ENCODE measurements at places on chromosomes 11 and 22.
A peak's percentile ranks its signal among the peaks of the same experiment; 100 is the strongest.

GRCh38 chr11:102478673-102479299 is 26.2 kb upstream of the TMEM123 start:
- DNase-seq: peak; percentile 44

DNA sequence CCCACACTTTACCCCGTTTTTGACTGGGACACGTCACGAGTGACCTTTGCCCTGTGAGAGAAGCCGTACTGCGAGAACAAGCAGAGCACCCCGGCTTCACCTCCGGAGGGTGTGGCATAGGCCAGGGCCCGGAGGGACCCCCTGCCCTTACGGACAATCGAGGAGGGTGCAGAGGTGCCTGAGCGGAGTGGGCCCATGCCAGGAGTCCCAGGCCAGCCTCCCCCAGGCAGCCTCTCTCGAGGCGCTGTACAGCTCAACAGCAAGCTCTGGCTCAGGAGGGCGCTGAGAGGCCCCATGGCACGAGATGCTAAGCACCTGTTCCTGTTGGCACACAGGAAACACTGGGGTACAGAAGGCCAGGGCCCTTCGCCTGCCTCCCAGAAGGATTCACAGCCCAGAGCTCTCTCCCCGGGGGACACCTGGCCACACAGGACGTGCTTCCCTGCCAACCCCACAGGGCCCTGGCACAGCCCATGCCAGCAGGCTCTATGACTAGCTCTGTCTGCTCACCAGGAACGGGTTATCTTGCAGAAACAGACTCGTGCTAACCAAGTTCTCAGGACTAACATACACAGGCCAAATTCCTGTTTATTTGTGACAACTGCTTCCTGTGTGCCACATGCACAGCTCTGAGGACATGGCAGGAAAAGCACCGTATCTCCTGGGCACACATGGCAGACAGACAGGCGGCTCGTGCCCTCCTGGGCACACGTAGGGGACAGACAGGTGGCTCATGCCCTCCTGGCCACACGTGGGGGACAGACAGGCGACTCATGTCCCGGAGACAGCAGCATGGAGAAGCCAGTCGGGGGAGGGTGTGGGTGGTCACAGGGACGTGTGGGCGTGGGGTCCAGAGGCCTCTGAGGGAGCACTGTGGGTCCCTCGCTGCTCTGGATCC is 11.6 kb downstream of the TOLLIP start:
- DNase-seq: peak; percentile 57

GRCh38 chr11:45765836-45766235 is 39.1 kb upstream of the SLC35C1 start:
- DNase-seq: no peak

GRCh38 chr11:120141768-120142423 is 4.0 kb upstream of the TRIM29 start:
- DNase-seq: no peak

DNA sequence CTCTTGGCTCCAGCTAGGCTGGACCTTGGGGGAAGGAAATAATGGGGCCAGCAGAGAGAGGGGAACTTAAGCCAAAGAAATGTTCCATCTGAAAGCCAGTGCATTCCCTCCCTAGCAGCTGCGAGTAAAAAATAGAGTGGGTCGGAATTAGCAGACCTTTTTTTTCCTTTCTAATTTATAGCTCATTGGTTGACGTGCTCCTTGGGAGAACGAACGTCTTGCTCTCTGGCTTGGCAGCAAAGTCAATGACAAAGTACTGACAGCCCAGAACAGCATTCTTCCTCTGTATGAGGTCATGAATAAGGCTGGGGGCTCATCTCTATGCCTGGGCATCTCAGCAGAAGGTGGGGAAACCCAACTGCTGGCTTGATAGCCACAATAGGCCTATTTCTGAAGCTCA is 65.0 kb downstream of the SEZ6L start:
- no peak for DNase-seq

- peak; percentile 75 for DNase-seq
These were observed 3.9 kb upstream of the RNF215 start for GRCh38 chr22:30390974-30391691.

DNA sequence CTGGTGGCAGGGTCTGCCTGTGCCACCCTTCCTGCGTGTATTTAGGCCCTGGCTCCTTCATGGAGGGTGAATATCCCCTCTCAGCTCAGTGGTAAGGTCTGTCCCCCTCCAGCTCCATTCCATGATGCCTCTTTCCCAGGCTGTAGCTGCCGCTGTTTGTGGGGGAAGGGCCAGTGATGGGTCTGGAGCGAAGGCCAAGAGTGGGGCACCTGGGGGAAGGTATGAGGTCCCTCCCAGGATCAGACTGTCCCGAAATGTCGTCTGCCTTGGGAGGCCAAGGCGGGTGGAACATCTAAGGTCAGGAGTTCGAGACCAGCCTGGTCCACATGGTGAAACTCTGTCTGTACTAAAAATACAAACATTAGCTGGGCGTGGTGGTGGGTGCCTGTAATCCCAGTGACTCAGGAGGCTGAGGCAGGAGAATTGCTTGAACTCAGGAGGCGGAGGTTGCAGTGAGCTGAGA is 1.1 kb downstream of the CD151 start:
- peak; percentile 87 for DNase-seq

DNA sequence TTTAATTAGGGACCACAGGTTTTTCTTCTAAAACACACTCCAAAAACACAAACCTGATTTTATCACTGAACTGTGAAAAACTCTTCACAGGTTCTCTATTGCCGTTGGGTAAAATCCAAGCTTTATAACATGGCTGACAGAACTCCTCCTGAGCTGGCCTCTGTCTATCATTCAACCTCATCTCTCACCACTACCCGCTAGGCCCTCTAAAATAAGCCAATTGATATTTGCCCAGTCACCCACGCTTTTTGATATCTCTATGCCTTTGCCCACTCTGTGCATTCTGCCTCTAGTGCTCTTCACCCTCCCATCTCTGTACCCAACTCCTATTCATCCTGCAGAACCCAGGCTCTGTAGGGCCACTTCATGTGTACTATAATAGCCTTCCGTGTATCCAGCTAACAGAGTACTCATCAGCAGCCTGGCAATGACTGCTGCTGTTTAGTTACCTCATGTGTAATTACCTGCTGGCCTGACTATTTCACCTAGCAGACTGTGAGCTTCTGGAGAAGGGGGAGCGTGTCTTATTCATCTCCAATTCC is 1.1 kb upstream of the CNGA4 start:
- DNase-seq: no peak

GRCh38 chr11:121337740-121338272 is 45.2 kb downstream of the SC5D start:
- DNase-seq: no peak

DNA sequence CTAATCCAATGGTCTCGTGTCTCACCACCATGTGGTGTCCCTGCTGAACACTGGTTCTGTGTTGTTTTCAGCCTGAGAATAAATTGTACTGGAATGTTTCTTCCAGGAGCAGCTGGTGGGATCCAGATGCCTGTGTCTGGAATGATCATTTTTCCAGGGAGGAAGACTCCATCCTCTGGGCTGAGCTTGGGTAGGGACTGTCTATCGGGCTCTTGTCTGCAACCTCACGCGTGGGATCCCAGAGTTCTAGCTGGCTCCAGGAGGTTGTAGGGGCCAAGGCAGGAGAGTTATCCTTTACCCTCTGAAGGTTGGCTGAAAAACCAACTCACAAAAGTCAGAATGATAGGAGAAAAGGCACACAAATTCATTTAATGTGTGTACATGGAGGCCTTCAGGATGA is 144.1 kb upstream of the B3GAT1 start:
- no peak for DNase-seq

DNA sequence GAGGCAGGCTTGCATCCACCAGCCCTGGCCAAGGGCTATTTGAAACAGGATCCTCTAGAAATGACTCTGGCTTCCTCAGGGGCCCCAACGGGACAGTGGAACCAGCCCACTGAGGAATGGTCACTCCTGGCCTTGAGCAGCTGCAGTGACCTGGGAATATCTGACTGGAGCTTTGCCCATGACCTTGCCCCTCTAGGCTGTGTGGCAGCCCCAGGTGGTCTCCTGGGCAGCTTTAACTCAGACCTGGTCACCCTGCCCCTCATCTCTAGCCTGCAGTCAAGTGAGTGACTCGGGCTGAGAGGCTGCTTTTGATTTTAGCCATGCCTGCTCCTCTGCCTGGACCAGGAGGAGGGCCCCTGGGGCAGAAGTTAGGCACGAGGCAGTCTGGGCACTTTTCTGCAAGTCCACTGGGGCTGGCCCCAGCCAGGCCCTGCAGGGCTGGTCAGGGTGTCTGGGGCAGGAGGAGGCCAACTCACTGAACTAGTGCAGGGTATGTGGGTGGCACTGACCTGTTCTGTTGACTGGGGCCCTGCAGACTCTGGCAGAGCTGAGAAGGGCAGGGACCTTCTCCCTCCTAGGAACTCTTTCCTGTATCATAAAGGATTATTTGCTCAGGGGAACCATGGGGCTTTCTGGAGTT is 13.3 kb downstream of the IL10RA start:
- DNase-seq: no peak

- DNase-seq: no peak
These were observed 29.8 kb upstream of the OR8B8 start for GRCh38 chr11:124475265-124475664.

DNA sequence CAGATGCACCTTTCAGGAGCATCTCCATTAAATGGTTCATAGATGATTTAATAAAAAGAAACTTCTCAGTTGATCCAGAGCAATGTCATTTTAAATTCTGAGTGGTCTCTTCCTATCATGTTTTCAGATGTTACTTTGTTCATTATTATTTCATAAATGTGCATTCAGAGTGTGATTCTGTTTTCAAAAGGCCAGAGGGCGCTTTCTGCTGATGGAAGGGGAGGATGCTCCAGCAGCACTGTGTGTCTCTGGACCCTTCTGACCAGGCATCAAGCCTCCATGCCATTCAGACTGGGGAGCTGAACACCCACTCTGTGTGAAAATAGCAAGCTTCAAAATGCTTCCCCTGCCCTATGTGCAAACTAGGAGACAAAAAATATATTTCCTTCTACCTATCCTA is 23.9 kb upstream of the CRTAM start:
- no peak for DNase-seq

- no peak for DNase-seq
These were observed 47.1 kb upstream of the CLDN5 start for GRCh38 chr22:19571207-19571795.

DNA sequence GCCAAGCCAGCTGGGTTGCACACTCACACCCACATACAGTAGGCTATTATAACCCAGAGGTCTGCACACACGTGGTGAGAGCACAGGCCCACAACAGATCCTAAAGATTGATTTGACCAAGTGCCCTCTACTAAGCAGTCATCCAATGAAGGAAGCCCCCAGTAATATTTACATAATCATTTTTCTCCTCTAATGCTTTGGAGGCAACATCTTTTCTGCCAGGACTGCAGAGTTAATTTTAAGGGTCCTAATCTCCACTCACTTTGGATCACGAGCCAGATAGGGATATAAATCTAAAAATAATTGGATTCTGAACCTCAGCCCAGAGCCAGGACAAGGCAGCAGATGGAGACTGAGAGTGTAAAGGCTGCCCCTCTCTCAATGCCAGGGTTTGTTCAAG is 49.1 kb upstream of the MTNR1B start:
- DNase-seq: no peak

- DNase-seq: peak; percentile 61
These were observed at the start of gene C11orf97 for GRCh38 chr11:94511932-94512781. Gene C11orf97 (plus strand): TSS chr11:94512461. CDS start chr11:94512529, 68 bp downstream.

DNA sequence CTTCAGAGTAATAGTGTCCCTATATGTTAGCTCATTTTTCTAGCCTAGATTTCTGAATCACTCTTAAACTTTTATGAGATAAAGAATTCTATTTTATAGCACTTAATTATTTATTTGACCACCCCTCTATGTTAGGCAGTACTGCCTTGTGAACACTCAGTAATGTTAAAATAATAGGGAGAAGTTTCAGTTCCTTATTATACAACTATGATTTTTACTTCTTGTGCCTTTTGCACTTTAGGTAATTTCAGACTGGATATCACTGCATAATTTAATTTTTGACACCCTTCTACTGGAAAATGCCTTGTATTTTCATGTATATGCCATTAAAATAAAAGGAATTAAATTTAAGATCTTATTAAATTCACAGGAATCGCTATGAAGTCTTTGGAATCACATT is 3.1 kb downstream of the BCO2 start:
- DNase-seq: no peak

DNA sequence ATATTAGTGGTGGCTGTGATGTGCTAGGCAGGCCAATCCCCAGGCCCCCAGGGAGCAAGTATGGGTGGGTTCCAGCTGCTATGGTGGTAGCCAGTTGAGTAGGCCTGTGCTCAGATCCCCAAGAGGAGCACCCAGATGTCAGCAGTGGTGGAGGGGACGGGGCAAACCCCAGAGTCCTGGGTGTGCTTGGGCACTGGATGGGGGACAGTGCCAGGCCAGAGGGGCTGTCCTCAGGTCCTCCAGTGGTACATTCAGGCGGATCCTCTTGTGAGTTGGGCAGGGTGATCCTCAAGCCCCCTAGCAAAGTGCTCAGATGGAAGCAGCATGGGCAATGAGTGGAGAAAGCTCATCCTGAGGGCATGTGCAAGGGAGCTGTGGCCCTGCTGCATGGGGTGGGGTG is 26.0 kb downstream of the CFAP300 start:
- DNase-seq: no peak

GRCh38 chr11:1744137-1744886 is 6.1 kb downstream of the IFITM10 start:
- no peak for DNase-seq

DNA sequence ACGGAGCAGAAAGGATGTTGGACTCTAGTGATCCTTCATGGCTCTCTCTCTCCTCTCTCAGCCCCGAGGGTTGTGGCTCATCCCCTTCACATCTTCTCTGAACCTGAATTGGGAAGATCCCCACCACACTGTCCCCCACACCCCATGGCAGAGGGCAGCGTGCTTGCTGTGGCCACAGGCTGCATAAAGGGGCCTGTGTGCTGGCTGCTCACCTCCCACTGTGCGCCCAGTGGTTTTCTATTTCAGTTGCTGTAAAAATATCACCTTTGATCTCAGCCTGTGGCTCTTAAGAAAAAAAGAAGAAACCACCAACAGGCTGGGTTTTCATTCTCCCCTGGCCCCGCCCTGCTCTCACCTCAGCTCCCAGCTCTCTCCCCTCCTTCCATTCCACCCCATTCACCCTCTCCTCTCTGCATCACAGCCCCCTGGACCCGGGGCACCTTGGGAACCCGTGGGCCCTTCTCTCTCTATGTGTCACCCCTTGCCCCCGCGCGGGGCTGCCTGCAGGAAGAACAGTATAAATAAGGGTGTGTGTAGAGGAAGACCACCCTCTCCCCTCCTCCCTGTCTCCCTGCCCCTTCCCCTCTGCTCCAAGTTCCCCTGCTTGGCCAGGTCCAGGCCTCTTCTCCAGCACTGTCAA is 25.8 kb upstream of the WNT11 start:
- DNase-seq: peak; percentile 56

DNA sequence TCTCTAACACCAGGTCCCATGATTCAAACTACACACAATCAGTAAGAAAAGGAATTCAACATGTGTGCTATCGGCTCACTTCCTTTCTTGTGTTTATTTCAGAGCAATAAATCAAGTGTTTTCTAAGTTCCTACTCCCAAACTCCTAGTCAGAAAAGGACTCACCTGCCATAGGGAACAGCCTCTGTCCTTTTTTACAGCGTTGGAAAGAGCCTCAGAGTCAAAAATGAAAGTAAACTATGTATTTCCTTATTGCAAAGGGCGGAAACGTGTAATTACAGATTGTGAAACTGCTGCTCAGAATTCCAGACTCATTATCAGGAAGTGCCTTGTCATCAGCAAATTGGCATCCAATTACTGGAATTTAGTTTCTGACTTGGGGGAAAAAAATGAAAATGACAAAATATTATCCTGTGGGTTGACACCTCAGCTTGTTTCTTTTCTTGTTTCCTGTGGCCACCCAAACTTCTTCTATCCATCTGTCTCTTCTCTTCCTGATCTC is at the start of gene CASP4:
TSS of gene CASP4 (minus strand) at position 220 of the 501 bp plus-strand sequence. CDS start at position 171, 49 bp downstream.
- peak; percentile 86 for DNase-seq

- no peak for DNase-seq
These were observed 1.1 kb downstream of the CHRM1 start for GRCh38 chr11:62919898-62920640.

- DNase-seq: no peak
These were observed 4.6 kb downstream of the SNAP29 start for GRCh38 chr22:20863366-20863765.

Measured in large intestine (tissue), 12 donors.